ENCODE measurements at places on chromosomes 2 and 18.

DNA sequence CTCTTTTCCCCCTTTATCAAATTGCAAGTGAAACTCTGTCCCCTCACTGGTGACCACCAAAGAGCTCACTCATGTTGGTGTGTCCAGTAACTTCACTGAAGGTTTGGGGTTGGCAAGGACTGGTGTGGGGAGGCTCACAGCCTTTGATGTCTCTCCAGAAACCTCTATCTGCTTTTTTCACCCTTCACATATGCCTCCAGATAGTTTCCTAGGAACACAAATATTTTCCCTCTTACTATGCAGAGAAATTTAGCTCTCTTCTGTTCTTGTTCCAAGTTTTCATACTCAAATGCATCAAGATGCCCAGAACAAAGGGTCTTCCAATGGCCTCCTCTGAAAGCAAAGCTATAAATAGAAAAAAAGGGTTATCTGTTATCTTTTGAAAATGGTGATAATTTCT lies 20.7 kb downstream of the DTNA start:
- no peak for DNase-seq

DNA sequence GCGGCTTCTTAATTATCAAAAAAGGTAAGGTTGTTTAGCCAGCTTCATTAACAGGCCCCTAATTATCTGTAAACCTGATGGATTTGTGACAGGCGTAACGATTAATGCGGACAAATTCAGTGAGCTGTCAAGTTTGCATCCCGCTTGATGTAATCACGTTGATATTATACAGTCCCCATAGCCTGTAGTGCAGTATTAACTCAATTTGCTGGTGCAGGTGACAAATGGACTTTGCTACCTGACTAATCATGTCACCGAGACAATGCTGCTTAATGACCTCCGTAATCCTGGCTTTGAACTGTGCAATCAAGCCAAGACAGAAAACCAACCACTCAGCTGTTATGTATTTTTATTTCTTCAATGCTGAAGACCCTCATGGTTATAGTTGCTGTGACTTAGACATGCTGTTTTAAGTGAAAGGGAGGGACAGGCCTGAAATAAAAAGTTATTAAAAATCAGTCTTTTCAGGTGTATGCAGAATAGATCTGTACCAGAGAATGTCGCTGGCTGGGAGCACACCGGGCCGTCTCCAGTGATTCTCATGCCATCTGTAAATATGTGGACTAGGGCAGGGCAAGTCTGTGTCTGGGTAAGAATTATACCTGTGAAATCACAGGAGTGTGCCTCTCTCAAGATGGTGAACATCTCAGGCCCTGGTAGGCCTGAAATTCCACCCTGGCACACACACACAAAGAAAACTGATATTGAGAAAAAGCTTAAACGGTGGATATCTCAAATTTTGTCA lies 4.3 kb downstream of the TSHZ1 start:
- DNase-seq: no peak

- peak; percentile 22 for DNase-seq
These were observed 13.2 kb downstream of the DYSF start for GRCh38 chr2:71466301-71467179.

GRCh38 chr2:88638743-88639142 lies 11.5 kb upstream of the EIF2AK3 start:
- peak; percentile 33 for DNase-seq

DNA sequence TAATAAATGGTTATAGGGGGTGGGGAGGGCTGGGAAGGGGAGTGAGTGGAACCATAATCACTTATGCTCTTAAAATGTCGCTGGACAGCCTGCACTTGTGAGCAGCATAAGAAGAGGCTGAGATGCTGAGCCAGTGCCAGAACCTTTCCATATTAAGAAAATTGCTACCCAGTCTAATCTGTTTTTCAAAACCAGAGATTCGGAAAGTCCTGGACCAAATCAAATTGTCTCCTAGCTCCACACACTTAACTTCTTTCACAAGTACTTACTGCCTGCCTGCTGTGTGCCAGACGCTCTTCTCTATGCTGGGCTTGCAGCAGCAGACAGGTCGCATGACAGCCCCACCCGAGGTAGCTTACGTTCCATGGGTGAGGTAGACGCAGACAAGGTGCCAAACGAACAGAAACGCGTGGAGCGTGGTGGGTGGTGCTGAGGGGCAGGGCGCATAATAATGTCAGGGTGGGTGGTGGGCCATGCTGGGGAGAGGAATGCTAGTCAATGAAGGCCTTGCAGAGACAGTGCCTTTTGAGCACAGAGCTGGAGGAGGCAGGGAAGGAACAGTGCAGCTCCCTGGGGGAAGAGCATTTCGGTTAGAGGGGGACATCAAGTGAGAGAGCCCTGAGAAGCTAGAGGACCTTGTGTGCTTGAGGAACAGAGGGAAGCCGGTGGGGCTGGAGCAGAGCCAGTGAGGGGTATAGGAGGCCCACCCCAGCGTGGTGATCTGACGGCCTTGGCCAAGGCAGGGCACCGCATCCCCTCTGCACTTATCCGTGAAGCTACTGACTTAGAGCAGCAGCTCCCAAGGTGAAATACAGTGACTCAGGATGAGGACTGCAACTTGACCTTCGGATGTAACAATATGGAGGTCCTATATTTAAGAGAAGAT lies 123.5 kb upstream of the DAPL1 start:
- no peak for DNase-seq

GRCh38 chr2:228846161-228846560 lies 424.9 kb downstream of the PID1 start:
- no peak for DNase-seq

- DNase-seq: peak; percentile 7
These were observed 390.7 kb downstream of the METTL4 start for GRCh38 chr18:2180586-2180985.

GRCh38 chr18:58225101-58225500 lies 181.1 kb downstream of the NEDD4L start:
- peak; percentile 79 for DNase-seq

DNA sequence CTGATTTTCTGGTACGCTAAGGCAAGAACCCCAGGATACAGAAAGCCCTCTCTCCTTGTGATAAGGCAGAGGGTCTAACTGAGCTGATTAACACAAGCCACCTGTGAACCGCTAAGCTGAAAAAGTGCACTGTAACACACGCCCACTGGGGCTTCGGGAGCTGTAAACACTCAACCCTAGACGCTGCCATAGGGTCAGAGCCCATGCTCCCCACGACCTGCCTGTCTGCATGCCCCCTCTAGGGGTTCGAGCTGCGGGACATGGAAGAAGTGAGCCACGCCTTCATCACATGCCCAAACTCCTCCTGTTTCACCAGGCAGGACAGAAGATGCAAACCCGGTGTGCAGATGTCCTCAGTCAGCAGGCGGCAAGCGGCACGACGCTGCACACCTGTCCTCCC lies 173.9 kb upstream of the RAB12 start:
- no peak for DNase-seq

DNA sequence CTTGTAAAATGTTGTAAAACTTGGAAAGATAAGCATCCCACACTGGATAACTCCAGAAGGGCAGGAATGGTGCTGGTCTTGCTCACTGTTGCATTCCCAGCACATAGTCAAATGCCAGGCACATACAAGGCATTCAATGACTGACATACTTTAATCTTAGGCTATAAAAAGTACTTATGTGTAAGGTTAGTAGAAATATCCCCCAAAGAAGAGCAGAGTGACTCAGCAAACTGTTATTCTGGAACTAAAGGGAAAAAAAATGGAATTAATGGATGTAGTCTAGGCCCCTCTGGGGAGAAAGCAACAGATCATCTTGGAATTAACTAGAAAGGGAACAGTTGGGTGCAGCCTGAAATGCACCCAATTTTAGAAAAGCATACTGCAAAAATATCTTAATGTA lies 9.0 kb downstream of the ZBTB14 start:
- no peak for DNase-seq

DNA sequence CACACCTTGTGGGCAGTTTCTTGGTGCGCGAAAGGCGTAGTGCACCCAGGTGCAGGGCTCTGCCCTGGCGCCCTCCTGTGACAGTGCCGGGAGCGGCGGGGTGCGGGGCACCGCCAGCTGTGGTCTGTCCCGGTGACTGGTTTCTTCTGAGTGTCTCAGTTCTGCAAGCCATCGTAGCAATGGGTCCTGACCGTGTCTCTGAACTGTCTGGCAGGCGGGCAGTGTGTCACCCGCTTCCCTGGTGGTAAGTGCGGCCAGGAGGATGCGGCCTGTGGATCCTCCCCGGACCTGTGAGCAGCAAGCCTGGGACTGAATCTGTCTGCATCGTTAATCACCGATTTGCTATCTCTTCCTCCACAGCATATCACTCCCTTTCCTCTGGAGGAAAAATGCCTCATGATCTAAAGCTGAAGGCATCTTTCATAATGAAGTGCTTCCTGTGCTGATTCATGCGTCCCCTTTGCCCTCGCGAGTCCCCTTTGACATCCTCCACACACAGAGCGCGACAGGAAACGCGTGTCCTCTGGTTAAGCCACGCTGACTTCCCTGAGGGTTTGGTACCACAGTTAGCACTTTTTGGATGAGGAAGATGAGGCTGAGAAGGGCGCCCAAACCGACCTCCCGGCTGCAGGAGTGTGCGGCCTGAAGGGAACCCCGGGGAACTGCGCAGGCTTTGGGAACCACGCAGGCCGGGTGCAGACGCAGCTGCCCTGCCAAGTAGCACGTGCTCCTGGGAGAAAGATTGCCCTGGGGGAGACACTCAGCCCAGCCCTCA lies 416.0 kb upstream of the HS6ST1 start:
- DNase-seq: peak; percentile 88

GRCh38 chr2:80335411-80335810 lies 30.9 kb upstream of the LRRTM1 start:
- no peak for DNase-seq

DNA sequence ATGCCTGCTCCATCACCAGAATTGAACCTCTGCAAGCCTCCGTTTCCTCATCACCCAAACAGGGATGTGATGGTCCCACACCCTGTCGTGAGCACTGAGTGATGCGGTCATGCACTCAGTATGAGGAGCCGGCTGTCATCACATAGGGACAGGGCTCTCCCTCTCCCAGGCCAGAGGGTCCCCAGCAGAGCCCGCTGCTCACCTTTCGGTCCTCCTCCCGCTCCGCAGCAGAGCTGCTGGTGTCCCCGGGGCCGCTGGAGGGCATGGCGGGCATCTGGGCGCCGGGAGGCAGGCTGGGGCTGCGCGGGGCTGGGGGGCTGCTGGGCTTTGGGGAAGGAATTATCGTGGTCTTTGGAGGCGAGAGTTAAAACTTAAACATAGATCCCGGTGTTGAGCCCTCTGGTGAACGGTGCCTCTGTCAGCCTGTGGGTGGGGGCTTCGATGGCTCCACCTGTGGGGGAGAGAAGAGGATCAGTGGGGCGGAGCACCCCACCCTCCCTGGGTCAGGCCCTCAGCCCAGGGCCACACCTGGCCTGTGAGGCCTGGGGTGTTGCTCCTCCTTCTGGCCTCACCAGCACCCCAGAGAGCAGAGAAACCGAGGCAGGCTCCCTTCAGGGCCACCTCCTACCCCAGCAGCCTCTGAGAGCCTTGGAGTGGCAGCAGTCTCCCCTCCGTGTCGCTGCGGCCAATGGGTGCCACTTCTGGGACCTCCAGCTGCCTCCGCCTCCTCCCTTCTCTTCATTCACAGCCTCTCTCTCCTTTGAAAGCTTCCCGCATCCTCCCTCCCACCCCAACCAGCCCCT lies 27.8 kb downstream of the DNMT3A start:
- DNase-seq: no peak

- no peak for DNase-seq
These were observed 1.2 kb downstream of the SLC35F5 start for GRCh38 chr2:113755035-113755834.

GRCh38 chr2:29372185-29372584 lies 257.0 kb downstream of the CLIP4 start:
- DNase-seq: no peak

DNA sequence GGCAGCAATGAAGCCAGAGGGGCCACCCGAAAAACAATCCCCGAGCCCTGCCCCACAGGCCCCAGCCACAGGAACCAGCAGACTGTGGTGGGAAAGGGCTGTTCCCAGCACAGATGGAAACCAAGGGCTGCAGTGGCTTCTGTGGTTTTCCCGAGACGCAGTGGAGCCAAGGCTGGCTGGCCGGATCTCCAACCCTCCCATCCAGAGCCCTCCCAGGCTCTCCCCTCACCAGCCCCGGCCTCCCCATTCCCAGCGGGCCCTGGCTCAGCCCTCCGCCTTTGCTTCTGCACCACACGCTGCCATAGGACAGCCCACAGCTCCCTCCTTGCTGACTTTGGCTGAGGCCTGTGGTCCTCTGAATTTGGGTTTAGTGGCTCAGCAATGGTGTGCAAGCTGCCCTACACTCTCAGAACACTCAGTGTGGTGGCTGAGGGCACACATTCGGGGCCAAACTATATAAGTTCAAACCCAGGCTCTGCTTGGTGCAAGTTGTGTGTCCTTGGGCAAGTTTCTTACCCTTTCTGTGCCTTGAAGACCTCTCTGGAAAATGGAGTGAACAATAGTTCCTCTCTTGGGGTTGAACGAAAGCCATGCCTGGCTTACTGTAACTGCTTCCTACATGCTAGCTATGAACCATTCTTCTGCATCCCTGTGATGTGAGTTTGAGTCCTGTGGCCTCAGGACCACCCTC lies 200.1 kb downstream of the SMAD7 start:
- DNase-seq: no peak

GRCh38 chr2:146890491-146890890 lies 954.3 kb upstream of the ACVR2A start:
- no peak for DNase-seq

- DNase-seq: no peak
These were observed 162.1 kb downstream of the ARL4C start for GRCh38 chr2:234334756-234335155.
